ENCODE measurements at places on chromosomes 2 and 18.

DNA sequence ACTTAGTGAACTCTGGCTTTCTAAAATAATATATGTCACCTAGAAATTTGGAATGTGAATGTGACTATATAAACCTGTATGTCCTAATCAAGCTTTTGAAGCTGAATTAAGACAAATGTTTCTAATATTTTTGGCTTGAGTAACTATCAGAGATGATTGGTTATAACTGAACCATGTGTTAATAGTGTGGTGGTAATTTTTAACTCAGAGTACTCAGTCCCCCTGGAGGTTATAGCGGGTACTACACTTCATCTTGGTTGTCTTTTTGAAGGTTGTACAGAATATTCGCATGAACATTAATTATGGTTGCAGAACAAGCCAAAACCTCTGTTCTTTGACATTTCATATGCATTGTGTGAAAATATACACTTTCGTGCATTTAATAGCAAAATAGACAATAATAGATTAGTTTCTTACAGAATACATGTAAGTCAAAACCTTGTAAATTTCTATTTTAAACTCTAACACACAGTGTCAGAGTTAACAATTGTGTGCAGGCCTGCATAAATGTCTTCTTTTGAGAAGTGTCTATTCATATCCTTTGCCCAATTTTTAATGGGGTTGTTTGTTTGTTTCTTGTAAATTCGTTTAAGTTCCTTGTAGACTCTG lies 86.0 kb downstream of the OSBPL6 start:
- peak; percentile 15 for DNase-seq

GRCh38 chr2:165239230-165239629 lies at the start of gene SCN2A:
TSS of gene SCN2A (plus strand) at chr2:165239414. CDS start at chr2:165295824, 56,410 bp downstream.
- DNase-seq = peak; percentile 36

DNA sequence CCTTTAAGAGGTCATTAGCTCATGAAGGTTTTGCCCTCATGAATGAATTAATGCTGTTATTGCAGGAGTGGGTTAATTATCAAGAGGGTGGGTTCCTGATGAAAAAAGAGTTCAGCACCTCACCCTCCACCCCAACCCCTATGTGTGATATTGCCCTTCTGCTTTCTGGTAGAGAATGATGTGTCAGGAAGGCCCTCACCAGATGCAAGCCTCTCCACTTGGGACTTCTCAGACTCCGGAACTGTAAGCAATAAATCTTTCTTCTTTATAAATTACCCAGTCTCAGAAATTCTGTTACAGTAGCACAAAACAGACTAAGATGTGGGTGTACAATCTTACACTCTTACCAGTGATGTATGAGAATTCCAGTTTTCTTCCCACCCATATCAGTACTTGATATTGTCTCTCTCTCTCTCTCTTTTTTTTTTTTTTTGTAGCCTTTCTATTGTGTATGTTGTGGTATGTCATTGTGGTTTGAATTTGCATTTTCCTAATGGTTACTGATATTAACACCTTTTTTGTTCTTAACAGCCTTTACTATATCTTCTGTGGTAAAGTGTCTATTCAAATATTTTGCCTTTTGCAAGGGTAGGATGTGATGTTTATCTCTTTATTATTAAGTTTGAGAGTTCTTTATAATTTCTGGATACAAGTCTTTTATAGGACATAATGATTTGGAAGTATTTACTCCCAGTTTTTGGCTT lies 10.4 kb upstream of the MAP2 start:
- no peak for DNase-seq

DNA sequence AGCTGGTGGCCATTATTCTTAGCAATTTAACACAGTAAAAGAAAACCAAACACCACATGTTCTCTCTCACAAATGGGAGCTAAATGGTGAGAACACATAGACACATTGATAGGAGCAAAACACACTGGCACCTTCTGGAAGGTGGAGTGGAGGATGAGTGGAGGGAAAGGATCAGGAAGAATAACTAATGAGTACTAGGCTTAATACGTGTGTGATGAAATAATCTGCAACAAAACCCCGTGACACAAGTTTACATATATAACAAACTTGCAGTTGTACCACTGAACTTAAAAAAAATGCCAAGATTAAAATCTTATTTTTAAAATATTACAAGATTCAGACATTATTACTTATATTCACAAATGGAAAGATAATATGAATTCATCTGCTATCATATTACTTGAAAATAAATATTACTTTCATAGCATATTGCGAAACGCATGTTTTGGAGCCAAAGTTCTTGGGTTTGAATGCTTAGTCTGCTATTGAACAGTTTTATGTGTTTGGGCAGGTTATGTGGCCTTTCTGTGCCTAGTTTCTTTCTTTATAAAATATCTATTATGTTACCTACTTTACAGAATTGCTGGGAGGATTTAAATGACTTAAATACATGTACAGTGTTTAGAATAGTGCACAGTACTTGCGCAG lies 20.5 kb downstream of the ANKRD62 start:
- DNase-seq = no peak

DNA sequence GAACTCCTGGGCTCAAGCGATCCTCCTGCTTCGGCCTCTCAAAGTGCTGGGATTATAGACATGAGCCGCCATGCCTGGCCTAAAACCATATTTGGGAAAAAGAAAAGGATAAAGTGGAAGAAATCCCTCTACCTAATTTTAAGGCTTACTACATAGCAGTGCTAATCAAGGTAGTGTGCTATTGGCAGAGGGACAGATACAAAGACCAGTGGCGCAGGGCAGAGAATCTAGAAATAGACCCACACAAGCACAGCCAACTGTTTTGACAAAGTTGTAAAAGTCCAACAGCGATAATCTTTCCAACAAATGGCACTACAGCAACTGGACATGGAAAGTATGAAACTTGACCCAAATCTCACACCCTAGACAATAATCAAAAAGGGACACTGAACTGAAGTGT lies 138.4 kb downstream of the TFCP2L1 start:
- no peak for DNase-seq

GRCh38 chr18:2337552-2338141 lies 233.7 kb downstream of the METTL4 start:
- DNase-seq = no peak

GRCh38 chr2:43400508-43400907 lies 174.1 kb upstream of the ZFP36L2 start:
- DNase-seq = no peak

- no peak for DNase-seq
These were observed 29.0 kb upstream of the EPAS1 start for GRCh38 chr2:46268196-46268595.

- DNase-seq = no peak
These were observed 115.6 kb downstream of the CACNB4 start for GRCh38 chr2:151983221-151983620.

DNA sequence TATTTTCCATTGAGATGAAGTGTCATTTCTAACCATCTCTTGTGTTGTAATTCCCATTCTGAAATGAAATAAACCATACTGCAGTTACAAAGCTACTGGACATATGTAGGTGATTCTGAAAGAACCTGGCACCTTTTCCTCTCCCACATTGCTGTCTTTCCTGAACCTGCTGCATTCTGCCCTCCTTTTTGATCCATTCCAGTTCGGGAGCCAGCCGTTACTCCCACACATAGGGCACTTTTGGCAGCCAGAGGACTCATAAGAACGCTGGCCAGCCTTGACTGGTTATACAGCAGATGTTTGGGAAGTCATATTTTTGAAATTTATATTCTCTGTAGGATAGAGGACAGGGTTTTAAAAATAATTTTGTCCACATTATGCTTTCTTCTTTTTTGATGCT lies 369.8 kb upstream of the CDH7 start:
- DNase-seq = peak; percentile 80

DNA sequence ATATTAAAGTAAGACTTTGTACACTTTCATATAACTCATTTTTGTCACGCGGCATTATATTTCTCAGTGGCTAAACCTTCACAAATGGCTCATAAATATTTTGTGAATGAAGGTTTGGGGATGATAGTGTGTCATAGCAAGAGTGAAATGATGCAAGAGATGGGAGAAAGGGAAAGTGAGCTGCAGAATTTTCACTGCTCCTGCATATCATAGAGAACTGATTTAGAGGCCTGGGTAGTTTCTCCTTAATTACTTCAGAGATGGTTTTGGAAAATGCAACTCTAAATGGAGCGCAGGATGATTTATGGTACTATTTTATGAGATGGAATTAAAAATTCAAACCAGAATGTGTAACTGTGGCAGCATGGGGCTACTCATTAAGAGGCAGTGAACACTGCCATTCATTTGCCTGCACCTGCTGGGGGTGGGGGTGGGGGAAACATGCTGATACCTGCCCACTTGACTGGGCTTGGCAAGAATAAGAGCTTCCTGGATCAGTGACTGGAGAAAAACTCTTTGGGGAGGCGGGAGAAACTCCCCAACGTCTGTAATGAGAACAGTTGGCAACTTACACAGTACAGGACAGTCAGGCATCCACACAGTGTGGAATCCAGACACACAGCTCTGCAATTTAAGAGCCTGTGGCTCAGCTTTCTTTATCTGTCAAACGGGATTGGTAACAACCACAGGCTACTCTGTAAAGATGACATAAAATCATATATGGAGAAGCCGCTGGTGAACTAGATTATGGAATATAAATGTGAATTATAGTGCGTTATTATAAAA lies 941.9 kb downstream of the SLC4A3 start:
- no peak for DNase-seq

DNA sequence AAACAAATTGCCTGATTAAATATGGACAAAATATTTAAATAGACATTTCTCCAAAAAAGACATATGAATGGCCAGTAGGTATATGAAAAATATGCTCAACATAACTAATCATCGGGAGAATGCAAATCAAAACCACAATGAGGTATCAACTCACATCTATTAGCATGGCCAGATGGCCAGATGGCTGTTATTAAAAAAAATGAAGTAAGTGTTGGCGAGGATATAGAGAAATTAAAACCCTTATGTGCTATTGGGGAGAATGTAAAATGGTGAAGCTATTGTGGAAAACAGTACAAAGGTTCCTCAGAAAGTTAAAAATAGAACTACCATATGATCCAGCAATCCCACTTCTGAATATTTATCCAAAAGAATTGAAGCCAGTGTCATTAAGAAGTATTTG lies 272.3 kb upstream of the ZNF804A start:
- peak; percentile 86 for DNase-seq

DNA sequence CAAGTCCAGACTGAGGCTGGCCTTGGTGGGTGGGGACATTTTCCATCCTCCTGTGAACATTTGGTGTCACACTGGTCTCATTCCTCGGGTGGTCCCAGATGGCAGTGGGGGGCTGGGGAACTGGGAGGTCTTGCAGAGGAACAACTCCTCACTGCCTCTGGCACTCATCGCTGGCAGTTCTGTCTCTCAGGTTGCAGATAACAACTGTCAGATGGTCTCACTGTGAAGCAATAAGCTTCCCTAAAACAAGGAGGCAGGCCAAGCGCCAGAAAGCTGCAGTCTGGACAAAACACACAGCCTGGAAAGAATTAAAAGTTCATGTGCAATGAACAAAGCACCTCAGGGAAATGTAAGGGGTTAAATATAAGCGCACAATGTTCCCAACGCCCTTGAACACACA lies 78.1 kb downstream of the IRS1 start:
- DNase-seq = peak; percentile 63

DNA sequence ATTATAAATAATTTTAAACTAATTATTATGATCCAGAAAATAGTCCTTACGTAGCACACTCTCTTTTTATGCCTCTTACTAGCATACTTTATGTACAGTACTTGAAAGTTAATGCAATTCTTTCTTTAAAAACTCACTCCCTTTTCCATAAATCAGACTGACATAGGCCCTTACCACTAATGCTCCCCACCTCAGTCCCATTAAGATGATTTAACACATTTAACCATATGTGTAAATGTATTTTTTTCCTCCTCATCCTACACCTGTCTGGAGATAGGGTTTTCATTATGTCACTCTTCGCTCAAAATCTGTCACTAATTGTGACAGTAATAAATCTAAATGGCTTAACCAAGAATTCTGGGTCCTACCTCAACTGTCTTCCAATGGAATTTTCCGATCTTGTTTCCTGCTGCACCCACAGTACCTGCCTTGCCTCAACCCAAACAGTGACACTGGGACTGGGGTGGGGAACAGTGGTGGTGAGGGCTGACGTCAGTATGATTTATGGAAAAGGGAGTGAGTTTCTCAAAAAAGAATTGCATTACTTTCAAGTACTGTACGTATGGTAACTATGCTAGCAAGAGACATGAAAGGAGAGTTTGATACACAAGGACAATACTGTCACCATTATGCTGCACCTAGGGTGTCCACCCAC lies 25.1 kb downstream of the EFEMP1 start:
- no peak for DNase-seq

GRCh38 chr2:202910698-202911097 lies 775 bp downstream of the WDR12 start:
- DNase-seq = no peak

DNA sequence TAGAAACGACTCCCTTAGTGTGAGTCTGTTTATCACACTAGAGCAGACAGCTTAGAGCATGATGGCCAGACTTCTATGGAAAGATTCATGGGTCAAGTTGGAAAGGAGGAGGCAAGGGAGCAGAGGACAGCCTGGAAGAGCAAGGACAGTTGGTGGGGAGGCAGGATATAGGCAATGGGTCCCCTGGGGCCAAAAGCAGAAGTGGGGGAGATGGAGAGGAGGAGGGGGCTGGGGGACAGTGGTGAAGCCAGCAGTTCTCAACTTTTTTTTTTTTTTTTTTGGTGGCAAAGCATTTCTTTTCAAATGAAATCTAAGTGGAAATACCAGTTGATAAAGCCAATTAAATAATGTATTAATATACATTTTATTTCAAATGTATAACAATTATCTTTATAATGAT lies 197.9 kb downstream of the HRH4 start:
- no peak for DNase-seq

DNA sequence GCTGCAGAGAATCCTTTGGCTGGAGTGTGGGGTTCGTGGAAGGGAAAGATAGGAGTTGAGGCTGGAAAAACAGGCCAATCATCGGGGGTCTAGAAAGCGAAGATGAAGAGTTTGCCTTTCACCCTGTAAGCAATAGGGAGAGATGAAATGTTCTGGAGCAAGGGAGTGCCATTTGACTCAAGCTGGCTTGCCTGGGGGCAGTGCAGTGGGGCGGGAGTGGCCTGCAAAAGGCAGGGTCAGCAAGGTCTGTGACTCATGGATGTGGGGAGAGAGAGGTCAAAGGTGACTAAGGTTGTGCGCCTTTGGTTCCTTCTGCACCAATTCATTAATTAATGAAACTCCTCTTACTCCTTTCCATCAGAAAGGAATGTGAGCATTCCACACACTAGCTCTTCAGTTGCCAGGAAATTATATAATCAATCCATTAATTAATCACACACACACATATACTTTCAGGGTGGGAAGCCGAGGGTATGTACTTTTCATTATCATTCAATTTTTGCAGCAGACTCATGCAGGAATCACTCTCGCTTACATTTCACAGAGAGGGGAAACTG lies 227.6 kb downstream of the MYCN start:
- DNase-seq = no peak

- no peak for DNase-seq
These were observed 33.7 kb upstream of the ZNF516 start for GRCh38 chr18:76528477-76529432.

DNA sequence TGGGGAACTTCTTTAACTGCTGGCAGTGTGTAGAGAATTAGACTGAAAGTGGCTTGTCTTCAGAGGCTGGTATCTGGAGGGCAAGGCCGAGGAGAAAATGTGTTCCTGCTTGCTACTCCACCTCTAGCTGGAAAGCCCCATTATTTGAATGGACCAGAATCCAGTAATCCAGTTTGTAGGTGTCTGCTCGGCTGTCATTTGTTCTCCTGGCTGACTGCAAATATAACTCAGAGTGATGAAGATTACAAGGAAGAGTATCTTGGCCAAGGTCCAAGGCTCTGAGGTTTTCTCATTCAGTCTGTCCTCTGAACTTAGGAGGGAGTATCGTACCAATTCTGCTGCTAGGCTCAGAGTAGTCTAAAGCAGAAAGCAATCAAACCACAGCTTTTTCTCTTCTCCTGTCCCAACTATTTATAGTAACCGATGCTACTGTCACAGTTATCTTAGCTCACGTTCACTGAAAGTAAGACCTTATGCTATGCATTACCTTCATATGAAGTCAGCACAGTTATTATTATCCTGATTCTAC lies 228.6 kb downstream of the SETBP1 start:
- no peak for DNase-seq

Data from NCI-H446 (cell line).